ENCODE measurements at places on chromosomes 6 and 20.

DNA sequence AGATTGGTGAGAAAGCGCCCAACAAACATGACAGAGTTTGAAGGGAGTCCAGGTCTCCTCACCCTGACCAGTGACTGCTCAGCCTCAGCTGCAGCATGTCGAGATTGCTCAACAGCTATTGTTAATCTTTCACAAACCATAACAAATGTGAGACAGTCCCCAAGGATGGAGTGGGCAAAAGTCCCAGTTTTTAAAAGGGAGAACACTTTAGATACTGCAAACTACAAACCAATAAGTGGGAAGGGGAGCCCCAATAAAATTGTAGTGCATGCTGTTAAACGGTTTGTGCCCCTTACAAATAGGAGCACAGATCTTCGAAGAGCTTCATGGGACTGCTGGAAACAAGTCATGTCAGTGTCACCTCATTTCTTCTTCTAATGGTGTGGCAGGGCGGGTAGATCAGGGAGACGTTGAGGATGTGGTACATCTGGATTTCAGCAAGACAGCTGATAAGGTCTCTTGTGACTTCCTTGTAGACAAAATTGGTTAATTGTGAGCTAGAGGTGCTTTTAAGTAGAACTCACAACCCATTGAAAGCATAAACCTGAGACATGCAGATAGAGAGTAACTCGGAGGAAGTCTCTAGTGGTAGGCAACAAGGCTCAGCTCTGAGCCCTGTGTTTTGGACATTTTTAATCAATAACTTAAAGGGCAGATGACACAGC lies 134.0 kb upstream of the ARMC2 start:
- H3K27ac ChIP-seq: no peak overlapping the region
- peaks cover 5% of the 10 kb centered on the region for H3K27me3 ChIP-seq
- no peak overlapping the region for H3K4me3 ChIP-seq

- H3K27ac ChIP-seq: no peak overlapping the region
- H3K36me3 ChIP-seq: peaks cover 78% of the 10 kb centered on the region
- peaks cover 5% of the 10 kb centered on the region for H3K4me1 ChIP-seq
- H3K4me3 ChIP-seq: no peak overlapping the region
- H3K27me3 ChIP-seq: no peaks in the 10 kb centered on the region
Measured at GRCh38 chr20:3924304-3925112, 35.3 kb downstream of the PANK2 start.

DNA sequence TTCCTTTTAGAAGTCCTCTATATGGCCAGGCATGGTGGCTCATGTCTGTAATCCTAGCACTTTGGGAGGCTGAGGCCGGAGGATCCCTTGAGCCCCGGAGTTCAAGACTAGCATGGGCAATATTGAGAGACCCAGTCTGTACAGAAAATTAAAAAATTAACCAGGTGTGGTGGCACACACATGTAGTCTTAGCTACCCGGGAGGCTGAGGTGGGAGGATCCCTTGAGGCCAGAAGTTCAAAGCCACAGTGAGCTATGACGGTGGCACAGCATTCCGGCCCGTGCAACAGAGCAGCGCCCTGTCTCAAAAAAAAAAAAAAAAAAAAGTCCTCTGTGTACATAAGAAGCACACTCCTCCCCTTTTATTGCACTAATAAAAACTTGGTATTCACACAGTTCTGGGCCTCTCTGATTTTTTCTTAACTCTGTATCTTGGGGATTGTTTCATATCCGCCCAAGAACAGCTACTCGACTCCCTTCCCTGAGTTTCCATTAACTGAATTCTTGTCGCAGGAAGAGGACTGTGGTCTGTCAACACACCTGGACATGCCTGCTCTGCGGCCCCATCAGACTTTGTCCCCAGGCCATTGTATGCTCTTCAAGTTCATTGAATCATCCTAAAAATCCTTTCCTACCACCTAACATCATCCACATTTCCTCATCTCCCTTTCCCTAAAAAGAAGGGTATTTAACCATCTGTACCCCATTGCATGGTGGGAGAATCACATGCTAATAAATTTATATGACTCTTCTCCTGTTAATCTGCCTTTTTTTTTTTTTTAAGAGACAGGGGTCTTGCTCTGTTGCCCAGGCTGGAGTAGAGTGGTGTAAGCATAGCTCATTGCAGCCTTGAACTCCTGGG lies 25.9 kb upstream of the PPP1R3G start:
- H3K27ac ChIP-seq: no peak overlapping the region
- H3K27me3 ChIP-seq: no peaks in the 10 kb centered on the region
- no peaks in the 10 kb centered on the region for H3K36me3 ChIP-seq
- DNase-seq: no peak
- H3K4me1 ChIP-seq: no peaks in the 10 kb centered on the region

DNA sequence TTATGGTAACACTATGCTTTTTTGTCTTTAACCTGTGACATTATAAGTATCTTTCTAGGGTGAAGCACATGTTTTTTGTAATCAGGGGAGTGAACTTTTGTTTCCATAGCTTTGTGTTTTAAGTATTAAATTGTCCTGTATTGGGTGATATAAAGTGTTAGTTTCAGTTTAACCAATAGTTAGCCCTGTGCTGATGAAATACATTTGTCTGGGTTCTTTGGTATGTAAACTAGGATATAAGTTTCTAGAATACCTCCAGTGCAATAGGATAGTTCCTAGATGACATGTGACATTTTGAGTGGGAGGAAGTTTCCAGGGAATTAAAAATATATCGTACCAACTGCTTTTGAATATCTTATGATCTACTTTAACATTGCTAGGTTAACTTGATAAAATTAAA lies 611.0 kb upstream of the MARCKS start:
- no peak for DNase-seq
- no peak overlapping the region for H3K4me3 ChIP-seq
- no peak overlapping the region for H3K27ac ChIP-seq

- H3K36me3 ChIP-seq: no peaks in the 10 kb centered on the region
- H3K4me3 ChIP-seq: no peak overlapping the region
- no peak overlapping the region for H3K27ac ChIP-seq
- no peaks in the 10 kb centered on the region for H3K4me1 ChIP-seq
Measured at GRCh38 chr6:47352966-47353365, 43.3 kb upstream of the TNFRSF21 start.

DNA sequence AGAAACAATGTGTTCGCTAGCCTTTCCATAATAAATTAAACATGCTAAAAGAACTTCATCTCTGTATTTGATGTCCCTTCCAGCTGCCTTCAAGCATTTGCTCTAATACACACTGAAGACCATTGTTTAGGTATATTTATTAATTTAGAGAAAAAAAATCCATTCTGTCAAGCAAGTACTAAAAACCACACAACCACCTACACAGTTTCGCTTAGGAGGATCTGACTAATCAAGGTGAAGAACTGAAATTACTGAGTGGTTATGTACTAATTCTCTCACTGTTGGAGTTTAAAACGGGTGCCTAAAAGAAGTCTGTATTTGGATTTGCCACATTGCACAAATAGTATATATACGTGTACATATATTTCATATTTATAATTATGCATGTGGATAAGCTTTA lies 58.9 kb downstream of the GMDS start:
- DNase-seq: no peak
- no peaks in the 10 kb centered on the region for H3K27me3 ChIP-seq

DNA sequence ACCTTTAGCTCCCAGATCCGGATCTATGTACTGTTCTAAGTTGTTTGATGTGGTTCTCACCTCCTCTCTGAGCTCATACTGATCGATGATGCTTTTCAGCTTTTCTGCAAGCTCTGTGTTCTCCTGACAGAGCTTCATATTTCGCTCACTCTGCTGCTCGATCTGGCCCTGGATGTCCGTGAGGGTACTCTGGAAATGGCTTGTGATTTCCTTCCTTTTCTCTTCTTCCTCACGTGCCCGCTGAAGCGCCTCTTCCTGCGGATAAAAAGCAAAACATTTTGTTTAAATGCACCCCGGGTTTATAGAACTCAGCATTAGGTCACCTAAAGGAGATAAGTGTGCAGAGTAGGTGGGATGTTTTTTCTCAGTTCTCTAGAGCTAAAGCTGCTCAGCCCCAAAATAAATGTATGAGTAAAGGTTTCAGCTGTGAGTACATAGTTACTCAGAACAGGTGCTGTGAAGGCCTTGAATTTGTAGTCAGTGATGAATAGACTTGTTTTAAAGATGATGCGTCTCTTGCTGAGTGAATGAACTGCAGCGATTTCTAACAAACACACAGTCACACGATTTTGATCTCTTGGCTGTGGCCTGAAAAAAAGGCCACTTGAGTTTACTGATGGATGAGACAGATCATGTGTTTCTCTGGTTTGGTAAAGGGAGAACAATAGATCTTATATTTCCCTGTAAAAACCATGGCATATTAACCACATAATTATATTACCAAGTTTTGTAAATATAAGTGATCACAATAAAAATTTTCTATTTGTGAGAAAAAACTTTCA lies 29.1 kb downstream of the TXLNB start:
- no peak overlapping the region for H3K27ac ChIP-seq
- no peaks in the 10 kb centered on the region for H3K36me3 ChIP-seq
- no peak overlapping the region for H3K4me3 ChIP-seq
- H3K4me1 ChIP-seq: peaks cover 4% of the 10 kb centered on the region
- no peaks in the 10 kb centered on the region for H3K27me3 ChIP-seq

- H3K27ac ChIP-seq: no peak overlapping the region
- H3K36me3 ChIP-seq: no peaks in the 10 kb centered on the region
- H3K4me1 ChIP-seq: peaks cover 16% of the 10 kb centered on the region
- no peak overlapping the region for H3K4me3 ChIP-seq
- H3K27me3 ChIP-seq: no peaks in the 10 kb centered on the region
- DNase-seq: no peak
Measured at GRCh38 chr6:53306819-53307347, 41.9 kb downstream of the ELOVL5 start.

- DNase-seq: no peak
- H3K27me3 ChIP-seq: no peaks in the 10 kb centered on the region
- no peak overlapping the region for H3K27ac ChIP-seq
- no peak overlapping the region for H3K4me3 ChIP-seq
Measured at GRCh38 chr6:14763139-14763538, 482.7 kb upstream of the JARID2 start.

GRCh38 chr20:47888351-47888750 lies 103.1 kb upstream of the SULF2 start:
- H3K27ac ChIP-seq: no peak overlapping the region
- no peaks in the 10 kb centered on the region for H3K4me1 ChIP-seq
- no peak for DNase-seq
- no peaks in the 10 kb centered on the region for H3K27me3 ChIP-seq
- no peak overlapping the region for H3K4me3 ChIP-seq
- H3K36me3 ChIP-seq: no peaks in the 10 kb centered on the region

DNA sequence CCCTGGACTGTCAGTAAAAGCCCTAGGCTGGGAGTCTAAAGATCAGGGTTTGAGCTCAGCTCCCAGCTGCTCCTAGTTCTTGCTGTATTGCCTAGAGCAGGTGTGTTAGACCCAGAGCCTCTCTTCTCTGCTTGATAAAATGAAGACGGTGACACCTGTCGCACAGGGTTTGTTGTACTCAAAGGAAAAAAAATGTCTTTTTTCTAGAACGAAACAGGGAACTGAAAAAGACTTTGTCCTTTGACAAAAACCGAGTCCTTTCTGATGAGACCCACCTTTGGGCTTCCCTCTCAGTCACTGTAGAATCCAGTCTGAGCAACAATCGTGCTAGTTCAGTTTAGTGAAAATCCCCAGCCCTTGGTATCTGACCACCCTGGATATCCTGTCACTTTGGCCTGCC lies 102.1 kb upstream of the LAMP5 start:
- H3K36me3 ChIP-seq: peaks cover 5% of the 10 kb centered on the region
- no peak overlapping the region for H3K27ac ChIP-seq
- DNase-seq: no peak
- no peak overlapping the region for H3K4me3 ChIP-seq
- no peaks in the 10 kb centered on the region for H3K4me1 ChIP-seq

DNA sequence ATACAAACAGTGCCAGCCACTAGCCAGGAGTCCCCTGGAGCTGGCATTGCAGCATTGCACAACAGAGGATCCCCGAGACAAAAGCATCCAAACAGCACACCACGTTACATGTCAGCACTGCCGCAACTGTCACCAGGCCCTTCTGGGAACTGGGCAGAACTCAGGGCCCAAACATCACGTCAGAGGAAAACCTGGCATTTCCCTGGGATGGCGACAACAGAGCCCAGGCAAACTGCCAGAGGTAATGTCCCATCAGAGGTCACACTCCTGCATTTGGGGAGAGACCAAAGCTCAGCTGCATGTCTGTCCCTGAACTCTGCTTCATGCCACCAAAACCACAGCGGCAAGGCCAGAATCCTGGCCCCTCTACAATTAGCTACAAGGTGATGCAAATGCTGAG lies 36.3 kb downstream of the PPP1R3G start:
- no peak overlapping the region for H3K4me3 ChIP-seq
- H3K27ac ChIP-seq: no peak overlapping the region
- no peaks in the 10 kb centered on the region for H3K27me3 ChIP-seq
- H3K4me1 ChIP-seq: peaks cover 5% of the 10 kb centered on the region
- H3K36me3 ChIP-seq: no peaks in the 10 kb centered on the region

GRCh38 chr20:19291024-19291817 lies 78.8 kb downstream of the SLC24A3 start:
- no peaks in the 10 kb centered on the region for H3K4me1 ChIP-seq
- H3K36me3 ChIP-seq: no peaks in the 10 kb centered on the region
- DNase-seq: no peak
- no peak overlapping the region for H3K27ac ChIP-seq
- no peak overlapping the region for H3K4me3 ChIP-seq
- no peaks in the 10 kb centered on the region for H3K27me3 ChIP-seq

DNA sequence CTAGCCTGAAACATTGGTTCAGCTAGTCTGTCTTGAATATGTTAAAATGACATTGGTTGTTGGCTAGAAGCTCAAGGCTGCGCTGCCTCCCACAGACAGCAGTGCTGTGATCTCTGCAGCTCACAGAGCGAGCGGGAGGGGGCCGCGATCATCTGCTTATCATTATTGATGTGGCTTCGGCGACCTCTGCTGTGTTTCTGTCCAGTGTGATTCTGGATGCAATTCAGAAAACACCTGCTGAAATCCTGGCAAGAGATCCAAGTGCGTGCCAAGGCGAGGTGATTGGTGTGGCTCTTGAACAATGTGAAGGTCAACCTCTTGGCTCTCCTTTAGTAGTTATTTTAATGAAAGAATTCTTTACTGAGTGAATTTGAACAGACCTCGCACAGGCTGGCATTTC lies 142.3 kb upstream of the SASH1 start:
- no peak for DNase-seq
- no peaks in the 10 kb centered on the region for H3K27me3 ChIP-seq
- H3K27ac ChIP-seq: no peak overlapping the region
- no peaks in the 10 kb centered on the region for H3K36me3 ChIP-seq
- no peaks in the 10 kb centered on the region for H3K4me1 ChIP-seq

DNA sequence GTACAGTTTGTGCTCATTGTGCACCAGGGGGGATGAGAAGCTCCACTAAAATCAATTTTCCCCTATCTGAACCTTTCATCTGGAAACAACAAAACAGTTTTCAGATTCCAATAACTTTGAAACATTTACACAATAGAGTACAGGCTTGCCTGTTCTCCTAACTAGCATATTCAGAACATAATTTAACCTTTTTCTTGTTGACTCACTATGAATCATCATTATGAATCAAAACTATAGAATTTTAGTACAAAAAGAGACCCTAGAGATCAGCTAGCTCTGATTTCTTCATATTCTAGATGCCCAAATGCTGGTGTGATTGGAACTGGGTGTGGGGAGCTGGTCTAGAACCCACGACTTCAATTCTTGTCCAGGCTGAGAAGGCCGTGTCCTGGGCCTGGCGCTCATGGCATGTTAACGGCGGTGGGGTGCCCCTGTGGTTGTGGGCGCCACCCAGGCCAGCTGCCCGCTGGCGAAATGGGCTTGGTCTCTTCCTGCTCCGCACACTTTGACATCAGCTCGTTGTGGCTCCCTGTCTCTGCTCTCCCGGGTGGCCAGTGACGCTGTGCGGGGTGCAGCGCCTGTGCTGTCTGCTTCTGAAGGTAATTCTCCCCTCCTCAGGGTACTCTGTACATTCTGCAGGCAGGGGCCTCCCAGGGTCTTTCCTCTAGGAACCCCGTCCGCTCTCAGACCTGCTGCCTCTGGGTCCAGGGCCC lies 29.9 kb upstream of the AGPAT4 start:
- H3K36me3 ChIP-seq: peaks cover 3% of the 10 kb centered on the region
- H3K27me3 ChIP-seq: no peaks in the 10 kb centered on the region
- no peak overlapping the region for H3K4me3 ChIP-seq
- no peaks in the 10 kb centered on the region for H3K4me1 ChIP-seq
- no peak overlapping the region for H3K27ac ChIP-seq
- no peak for DNase-seq

Data from neuronal stem cell (in vitro differentiated cells).